PC-9 (cell line): ENCODE measurements at places on chromosomes 12 and 14.

DNA sequence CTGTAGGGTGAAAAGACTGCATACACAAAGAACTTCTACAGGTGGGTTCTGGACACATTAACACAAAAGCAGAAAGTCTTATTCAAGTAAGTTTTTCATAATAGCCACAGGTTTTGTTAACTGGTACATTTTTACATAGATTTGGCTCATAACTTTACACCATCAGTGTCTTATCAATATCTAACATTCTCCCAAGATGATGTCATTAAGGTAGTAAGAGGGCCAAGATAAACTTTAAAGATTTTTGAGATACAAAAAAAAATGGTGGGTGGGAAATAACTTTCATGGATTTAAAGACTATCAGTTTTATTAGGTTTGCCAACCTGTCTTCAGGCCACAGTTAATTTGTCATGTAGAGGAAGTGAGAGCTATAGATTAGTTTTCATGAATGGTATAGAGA is 1.7 kb downstream of the SUPT16H start:
- H3K36me3 ChIP-seq, result 0 out of 2 replicates have a peak, but pooled peaks cover 4% of the 10 kb centered on the region
- H3K27ac ChIP-seq, result no peak overlapping the region
- no peak for DNase-seq
- H3K27me3 ChIP-seq, result no peaks in the 10 kb centered on the region

- no peaks in the 10 kb centered on the region for H3K36me3 ChIP-seq
- no peak overlapping the region for H3K27ac ChIP-seq
- 0 out of 2 replicates have a peak, but pooled peaks cover 9% of the 10 kb centered on the region for H3K4me1 ChIP-seq
- H3K4me3 ChIP-seq, result no peak overlapping the region
Observed at GRCh38 chr12:18261906-18262305, 588 bp downstream of the PIK3C2G start.

DNA sequence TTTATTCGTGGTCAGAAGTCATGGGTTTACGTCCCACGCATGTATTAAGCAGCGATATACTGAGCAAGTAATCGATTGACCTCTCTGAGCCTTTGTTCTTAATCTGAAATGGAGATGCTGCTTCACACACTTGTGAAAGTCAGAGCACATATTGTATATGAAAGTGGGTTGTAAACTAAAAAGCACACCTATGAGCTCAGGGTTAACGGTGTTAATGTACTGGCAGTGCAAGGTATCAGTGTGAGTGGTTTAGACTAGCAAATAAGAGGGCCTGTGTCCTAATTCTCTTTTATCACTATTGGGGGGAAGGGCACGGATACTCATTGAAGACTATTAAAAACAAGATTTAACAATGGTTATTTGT is 676 bp downstream of the MRPL42 start:
- H3K4me3 ChIP-seq, result peak overlapping the region; percentile 87
- peaks cover 14% of the 10 kb centered on the region; the same call in 1 of the 2 replicates for H3K36me3 ChIP-seq
- peak overlapping the region; percentile 88 for H3K27ac ChIP-seq

DNA sequence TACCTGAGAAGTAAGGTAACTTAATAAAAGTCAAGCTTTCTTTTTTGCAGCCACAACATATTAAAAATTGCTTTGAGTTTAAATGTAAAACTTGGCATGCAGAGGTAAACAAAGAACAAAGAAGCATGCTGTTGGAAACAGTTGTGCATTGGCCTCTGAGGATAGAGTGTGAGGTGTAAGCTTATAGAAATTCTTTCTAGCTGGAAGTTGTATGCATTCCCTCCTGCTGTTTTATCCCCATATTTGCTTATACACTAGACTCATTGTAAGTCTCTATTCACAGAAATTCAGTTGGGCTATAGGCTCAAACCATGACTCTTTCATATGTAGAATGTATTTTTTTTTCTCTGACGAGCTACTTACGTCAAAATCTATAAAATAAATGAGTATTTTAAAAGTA is 316.3 kb downstream of the SLC6A15 start:
- no peak overlapping the region for H3K4me3 ChIP-seq
- H3K27ac ChIP-seq, result no peak overlapping the region

DNA sequence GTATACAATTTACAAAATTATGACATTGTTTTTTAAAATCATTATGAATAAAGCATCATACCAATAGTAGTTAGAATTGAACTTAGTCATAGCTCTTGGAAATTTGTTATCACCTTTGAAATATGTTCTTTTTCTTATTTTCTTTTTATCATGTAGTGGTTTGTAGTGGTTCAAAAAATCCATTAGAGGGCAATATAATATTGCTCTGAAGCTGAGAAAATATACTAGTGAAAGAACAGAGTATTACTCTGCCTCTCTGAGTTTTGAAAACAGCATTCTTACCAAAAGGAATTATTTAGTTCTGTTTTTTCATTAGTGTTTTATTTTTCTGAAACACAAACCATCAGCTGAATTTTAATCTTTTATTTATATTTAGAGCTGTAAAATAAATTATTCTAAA is 76.2 kb downstream of the PDZRN4 start:
- H3K4me1 ChIP-seq, result no peaks in the 10 kb centered on the region
- no peak for DNase-seq
- H3K27ac ChIP-seq, result no peak overlapping the region
- no peak overlapping the region for H3K4me3 ChIP-seq

- H3K36me3 ChIP-seq, result no peaks in the 10 kb centered on the region
- no peaks in the 10 kb centered on the region for H3K4me1 ChIP-seq
- H3K4me3 ChIP-seq, result no peak overlapping the region
- H3K27me3 ChIP-seq, result no peaks in the 10 kb centered on the region
Observed at GRCh38 chr14:102675396-102675795, 82.9 kb downstream of the RCOR1 start.
